ENCODE measurements at places on chromosomes 12 and 14.

DNA sequence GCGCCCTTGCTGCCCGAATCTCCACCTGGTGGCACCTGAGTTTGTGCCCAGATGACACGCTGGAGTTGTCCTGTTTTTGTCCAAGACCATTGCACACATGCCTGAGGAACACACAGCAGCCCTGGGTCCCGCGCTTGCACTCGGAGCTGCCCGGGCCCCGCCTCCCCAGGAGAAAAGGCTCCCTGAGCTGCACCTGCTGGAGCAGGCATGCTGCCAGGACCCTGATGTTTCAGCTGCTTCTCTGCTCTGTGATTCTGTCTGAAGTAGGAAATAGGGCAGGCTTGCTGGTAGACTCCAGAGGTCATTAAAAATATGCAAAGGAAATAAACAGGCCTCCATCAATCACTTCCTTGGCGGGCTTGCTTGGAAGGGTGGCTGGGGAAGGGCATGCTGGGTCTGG, 271.6 kb downstream of the CACNA1C start:
- DNase-seq = no peak

GRCh38 chr14:73567358-73567757, 1.7 kb upstream of the ACOT2 start:
- no peak for DNase-seq

GRCh38 chr14:31283578-31284252, 76.1 kb upstream of the HECTD1 start:
- peak; percentile 87 for DNase-seq

DNA sequence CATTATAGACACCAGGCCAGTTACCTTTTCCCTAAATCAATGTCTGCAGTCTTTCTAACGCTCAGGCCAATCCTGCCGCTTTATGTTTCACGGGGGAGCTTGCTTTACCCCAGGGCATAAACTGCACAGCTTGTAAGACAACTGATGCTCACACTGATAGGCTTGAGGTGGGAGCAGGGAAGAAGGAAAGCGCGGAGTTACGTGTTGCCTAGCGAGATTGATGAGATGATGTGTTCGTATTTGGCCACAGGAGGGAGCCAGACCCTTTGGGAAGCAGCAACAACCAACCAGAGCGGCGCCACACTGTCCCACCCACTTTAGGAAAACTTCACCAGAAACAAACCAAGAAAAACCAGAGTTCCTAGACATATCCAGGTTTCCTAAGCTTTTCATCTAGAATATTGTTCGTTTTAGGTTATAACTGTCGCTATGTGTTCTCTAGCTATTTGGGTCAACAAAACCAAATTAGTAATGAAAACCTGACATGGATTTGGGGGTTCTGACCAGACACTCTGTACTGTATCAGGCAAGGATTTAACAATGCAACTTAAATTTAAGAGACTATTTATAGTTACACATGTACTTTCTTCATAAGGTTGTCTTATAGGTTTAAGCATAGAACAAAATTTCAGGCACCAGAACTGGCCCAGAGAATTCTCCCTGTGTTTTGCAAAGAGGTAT, 2.4 kb downstream of the IL26 start:
- DNase-seq = peak; percentile 67

DNA sequence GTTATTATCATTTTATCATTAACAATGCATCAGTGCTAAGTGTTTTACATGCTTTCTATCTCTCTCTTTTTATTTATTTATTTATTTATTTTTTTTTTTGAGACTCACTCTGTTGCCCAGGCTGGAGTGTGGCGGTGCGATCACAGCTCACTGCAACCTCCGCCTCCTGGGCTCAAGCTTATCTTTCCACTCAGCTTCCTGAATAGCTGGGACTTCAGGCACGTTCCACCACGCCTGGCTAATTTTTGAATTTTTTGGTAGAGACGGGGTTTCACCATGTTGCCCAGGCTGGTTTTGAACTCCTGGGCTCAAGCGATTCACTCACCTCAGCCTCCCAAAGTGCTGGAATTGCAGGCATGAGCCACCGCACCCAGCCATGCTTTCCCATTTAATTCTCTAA, 3.9 kb upstream of the BTG1 start:
- DNase-seq = no peak

DNA sequence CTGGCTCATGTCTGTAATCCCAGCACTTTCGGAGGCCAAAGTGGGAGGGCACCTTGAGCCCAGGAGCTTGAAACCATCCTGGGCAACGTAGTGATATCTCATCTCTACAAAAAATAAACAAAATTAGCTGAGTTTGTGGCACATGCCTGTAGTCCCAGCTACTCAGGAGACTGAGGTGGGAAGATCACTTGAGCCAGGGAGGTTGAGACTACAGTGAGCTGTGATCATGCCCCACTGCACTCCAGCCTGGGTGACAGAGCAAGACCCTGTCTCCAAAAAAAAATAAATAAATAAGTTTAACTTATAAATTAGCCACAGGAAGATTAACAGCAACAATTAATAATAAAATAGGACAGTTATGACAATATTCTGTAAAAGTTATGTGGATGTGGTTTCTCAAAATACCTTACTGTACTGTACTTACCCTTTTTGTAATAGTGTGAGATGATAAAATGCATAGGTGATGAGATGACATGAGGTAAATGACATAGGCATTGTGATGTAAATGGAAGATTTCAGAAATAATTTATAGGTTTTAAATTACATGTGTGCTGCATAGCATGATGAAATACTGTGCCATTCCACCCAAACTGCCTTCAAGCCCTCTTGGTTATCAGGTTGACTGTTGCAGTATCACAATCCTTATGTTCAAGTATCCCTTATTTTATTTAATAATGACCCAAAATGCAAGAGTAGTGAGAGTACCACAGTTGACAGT, 22.0 kb downstream of the USP15 start:
- no peak for DNase-seq

Measured in inflammatory macrophage (primary cell).